ENCODE measurements at places on chromosomes 6 and 20. TPM values are rescaled to one million over a fixed set of nuclear protein-coding genes. Genes with fewer than 3 reads are reported as not detected.

- no peak for DNase-seq
These were observed 32.6 kb upstream of the VSTM2L start for GRCh38 chr20:37870294-37870693.

DNA sequence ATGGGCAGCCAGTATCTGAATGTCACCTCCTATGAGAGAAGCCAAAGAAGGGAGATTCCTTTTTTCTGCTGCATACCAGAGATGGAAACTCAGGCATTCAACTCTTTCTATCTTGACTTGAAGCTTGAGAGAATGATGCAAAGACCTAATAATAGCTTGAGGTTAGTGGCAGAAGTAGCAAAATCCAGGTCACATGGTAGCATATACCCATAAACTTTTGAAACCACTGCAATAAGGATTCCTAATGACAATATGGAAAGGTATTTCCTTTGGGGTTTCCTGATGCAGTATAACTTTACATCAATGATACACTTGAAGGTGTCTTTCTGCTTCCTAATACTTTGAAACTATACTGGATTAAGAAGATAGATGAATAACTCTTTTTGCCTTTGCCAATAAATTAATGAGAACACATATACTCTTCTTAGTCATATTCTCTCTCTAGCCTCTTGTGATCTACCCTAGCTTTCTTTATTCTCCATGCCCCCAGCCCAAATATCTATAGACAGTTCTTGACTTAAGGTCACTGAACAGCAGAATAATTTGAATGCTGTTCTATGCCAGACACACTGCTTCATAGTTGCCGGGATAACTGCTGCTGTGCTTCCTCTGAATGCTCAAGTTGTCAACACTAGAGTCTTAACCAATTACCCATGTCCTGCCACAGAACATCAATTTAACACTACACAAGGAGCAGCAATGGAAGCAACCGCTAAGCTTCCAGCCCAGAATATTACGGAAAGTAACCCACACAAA, 155.5 kb upstream of the SIM1 start:
- DNase-seq, result peak; percentile 84

DNA sequence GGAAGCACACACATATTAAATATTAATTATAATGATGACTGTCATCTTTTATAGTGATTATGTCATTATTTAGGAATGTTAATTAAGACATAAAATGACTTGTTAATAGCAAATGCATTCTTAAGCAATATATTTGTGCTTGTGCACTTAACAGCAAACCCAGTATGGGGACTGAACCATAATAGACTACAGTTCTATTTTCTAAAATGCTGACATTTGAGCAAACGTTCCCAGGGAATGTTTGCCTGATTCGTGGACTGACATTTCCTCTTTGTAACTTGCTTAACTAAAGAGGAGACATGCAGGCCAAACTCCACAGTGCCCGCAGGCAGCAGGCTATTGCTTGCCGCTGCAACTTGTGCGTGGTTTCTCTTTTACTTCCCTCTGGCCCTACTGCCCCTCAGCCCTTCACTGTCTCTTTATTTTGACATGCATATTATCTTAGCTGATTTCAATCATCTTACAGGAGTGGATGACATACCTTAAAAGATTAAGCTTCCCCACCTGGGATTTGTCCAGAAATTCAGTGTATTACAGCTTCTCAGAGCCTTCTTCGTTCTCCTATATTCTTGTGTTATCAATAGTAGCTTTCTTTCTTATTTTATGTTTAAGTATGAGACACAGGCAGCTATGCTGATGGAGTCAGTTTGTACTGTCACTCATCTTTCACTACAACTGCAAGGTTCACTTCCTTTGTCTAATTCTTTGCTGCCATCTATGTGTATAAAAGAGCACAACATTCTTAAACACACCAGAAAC, 141.5 kb downstream of the GMDS start:
- peak; percentile 54 for DNase-seq

The FAM83D gene
- 3.7 TPM for total RNA-seq

DNA sequence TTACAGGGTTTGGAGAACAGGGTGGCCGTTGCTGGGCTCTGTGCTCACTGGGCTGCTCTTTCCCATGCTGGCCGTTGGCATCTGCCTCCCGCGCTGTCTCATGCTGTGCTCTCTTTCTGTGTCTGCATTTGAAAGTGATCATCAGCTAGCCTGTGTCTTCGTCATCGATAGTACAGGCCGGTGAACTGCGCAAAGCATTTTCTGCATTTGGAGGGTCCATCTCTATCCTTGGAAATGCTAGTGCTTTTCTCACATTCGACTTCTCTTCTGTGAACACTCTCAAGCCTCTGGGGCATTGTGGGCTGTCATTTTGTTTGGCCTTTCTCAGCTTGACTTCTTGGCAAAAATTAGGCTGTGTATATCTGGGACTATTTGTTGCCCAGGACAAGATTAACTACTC, 6.8 kb upstream of the SNHG17 start:
- DNase-seq, result no peak

DNA sequence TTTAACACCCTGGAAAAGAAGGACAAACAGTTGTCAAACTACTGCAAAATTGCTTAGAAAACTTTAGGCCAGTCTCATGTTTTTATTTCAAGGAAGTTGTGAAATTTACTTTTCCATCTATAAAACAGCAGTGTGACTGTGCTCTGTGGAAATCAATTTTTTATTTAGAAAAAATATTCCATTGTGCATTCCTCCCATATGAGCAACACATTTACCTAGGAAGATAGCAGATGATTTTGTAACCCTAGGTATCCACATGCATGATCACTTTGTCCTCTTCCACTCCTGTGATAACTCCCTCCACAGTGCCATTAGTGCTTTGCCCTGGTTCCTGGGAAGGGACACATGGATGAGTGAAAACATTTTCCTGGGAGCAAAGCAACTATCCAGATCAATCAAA, 70.0 kb upstream of the SHLD1 start:
- DNase-seq, result peak; percentile 40

- no peak for DNase-seq
These were observed 713 bp upstream of the RNF144B start for GRCh38 chr6:18386298-18386976.

DNA sequence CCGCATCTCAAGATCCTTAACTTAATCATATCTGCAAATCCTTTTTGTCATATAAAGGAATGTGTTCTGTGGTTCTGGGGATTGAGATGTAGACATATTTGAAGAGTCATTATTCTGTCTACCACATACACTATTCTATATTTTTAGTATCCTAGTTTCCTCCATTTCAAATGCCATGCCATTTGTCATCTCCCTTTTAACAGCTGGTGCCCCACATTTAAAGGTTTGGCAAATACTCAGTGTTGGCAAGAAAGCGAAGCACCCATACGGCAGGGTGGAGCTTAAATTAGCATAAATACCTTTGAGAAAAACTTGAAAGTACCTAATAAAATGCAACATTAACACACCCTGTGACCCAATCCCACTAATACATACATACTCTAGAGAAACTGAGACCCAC, 31.7 kb downstream of the PAK5 start:
- DNase-seq, result no peak

All from mammary epithelial cell (primary cell).